ENCODE measurements at places on chromosomes 6 and 20.

- DNase-seq: no peak
Observed at GRCh38 chr6:29797135-29797534, 30.5 kb upstream of the HLA-G start.

DNA sequence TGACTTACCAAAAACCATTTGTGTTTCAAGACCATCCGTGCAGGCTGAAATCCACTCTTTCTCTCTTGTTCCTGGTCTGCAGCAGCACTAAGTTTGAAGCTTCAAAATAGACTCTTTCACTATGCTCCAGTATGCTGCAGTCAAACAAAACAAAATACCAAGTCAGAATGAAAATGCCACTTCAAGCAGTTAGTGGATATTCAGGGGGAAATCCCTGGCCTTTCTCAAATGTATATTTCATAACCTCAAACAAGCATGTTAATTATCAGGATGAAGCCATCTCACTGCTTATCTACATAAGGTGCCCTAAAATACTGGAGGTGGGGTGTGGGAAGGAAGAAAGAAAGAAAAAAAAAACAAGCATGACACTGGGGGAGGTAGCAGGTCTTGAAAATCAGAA, 103.5 kb downstream of the ATXN1 start:
- peak; percentile 88 for DNase-seq

DNA sequence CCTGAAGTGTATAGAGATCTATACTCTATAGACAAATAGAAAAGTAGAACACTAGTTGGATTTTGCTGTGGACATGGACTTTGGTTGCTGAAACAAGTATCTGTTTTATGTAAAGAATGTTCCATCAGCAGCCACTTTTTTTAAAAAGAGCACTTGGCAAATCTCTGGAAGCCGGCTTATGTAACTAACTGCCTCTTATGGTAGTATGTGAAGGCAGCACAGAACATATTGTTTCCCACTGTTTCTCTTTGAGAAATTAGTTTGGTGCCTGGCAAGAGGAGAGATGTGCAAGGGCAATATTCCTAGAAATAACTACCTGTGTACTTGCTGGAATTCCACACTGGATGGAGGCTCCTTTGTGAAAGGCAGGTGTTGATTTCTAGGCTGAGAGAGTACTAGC, 242.3 kb upstream of the PREP start:
- no peak for DNase-seq

GRCh38 chr6:69812746-69813427, 16.1 kb upstream of the LMBRD1 start:
- DNase-seq: no peak

DNA sequence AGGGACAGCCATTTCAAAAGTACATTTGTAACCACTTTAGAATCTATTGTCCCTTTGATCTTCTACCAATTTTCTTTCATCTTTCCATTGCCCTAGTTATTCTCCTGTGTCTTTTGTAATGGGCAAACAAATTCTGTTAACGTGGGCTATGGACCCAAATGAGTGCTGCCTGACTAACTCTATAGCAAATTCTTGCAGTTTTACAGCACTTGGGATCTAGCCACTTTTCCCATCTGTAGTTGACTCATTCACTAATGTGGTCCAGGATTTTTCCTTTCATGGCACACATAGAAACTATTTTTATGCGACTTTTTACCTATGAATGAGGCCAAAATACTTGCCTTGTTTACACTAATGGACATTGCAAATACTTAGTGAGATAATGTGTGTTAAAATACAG, 52.0 kb downstream of the GRIK2 start:
- DNase-seq: no peak

DNA sequence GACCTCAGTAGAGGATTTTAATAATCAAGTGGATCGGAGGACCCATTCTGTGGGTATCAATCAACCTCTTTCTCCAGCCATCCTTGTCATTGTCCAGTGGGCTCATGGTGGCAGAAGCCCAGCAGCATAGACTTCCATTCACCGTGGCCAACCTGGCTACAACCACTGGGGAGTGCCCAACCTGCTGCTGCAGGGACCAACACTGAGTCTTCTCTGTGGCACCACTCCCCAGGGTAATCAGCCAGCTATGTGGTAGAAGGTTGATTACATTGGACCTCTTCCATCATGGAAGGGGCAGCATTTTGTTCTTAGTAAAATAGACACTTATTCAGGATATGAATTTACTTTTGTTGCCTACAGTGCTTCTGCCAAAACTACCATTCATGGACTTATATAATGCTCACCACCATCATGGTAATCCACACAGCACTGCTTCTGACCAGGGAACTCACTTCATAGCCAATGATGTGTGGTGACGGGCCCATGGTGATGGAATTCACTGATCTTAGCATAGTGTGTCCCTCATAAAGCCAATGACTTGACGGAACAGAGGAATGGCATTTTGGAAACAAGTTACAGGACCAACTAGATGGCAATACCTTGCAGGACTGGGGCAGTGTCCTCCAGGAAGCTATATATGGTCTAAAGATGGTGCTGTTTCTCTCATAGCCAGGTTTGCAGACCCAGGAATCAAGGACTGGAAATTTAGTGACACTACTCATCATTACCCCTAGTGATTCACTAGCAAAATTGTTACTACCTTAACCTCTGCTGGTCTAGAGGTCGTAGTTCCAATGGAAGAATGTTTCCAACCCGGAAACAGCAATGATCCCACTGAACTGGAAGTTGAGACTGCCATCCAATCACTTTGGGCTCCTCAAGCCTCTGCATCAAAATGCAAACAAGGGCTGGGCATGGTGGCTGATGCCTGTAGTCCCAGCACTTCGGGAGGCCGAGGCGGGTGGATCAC, 7.6 kb downstream of the CD24 start:
- DNase-seq: no peak

- DNase-seq: no peak
Observed at GRCh38 chr20:910870-911770, 5.0 kb downstream of the ANGPT4 start.

- DNase-seq: no peak
Observed at GRCh38 chr20:1206366-1207148, 3.3 kb downstream of the C20orf202 start.

GRCh38 chr6:113719545-113719944, 137.6 kb upstream of the MARCKS start:
- DNase-seq: no peak

GRCh38 chr20:57417830-57418780, 26.9 kb downstream of the RBM38 start:
- DNase-seq: no peak

DNA sequence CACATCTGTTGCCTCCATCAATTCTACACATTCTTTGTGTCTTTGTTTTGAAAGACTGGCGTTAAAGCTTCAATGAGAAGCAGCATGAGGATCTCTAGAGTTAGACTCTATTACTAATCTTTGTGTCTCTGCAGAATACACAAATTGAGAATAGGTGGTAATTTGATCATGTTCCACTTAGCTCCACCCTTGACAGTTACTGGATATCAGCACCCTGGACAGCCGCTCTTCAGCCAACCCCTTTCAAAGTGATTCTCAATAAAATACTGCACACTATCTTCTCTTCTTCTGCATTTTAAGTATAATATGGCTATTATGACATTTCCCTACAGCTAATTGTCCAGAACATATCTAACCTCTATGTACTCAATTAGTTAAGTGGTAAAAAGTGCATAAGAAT, 54.3 kb upstream of the CNR1 start:
- DNase-seq: no peak

- no peak for DNase-seq
Observed at GRCh38 chr6:178119-178518, 114.2 kb upstream of the DUSP22 start.

GRCh38 chr6:104214901-104215300, 644.8 kb downstream of the HACE1 start:
- no peak for DNase-seq

DNA sequence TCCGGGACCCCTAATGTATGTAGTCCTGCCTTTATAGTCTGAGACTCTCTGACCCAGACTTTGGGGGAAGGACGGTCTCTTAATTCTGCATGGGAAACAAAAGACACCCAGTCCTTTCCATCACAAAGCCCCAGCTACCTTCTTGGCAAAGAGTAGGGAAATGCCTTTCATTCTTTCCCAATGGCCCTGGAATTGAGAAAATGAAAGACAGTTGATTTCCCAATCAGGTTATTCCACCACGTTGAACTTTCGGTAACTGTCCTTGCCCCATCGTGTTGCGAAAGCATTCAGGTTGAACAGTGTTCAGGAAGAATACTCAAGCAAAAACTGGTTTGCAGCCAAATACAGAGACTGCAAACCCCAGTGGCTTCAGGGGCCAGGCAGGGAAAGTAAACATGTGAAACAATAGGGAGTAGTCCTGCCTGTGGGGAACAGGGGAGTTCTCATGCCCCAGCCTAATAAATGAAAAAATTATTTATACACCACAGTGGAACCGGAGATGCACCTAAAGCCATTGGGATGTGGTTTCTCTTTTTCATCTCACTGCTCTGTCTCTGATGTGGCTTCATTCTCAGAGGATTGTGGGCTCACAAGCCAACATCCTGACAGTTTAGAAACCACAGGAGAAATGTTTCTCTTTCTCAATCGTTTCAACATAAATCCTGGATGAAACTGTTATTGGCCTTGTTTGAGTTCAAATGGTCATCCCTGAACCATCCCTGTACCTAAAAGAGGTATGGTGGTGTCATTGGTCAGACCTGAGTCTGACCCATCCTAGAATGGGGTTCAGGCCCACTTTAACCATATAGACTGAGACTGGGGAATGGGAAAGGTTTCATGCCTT, 44.2 kb upstream of the SLC9A8 start:
- peak; percentile 58 for DNase-seq

DNA sequence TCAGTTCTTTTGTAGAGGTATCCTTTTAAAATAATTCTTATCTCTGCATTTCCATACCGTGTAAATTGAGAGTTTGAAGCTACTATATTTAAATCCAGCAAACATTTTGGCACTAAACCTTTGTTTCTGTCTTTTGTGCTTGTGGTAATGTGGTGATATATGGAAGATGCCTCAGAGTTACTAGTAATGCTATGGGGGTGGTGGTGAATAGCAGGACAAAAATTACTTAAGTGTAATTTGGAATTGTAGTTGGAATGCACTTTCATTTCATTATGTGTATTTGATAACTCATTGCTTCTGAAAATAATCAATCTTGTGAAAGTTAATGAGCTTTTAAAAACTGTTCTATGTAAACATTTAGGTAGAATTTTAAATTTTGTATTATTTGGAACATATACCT, 404.5 kb downstream of the PHF3 start:
- DNase-seq: no peak

- DNase-seq: no peak
Observed at GRCh38 chr6:22521035-22521434, 48.3 kb upstream of the HDGFL1 start.

- DNase-seq: no peak
Observed at GRCh38 chr6:26415791-26416190, 13.7 kb downstream of the BTN3A1 start.

All from activated CD4-positive, alpha-beta T cell treated with anti-CD3 and anti-CD28 coated beads, Interleukin-10, Interleukin-2, amounts not matched to agents 100 ng/mL and 50 ng/mL, durations not matched to agents 16 hours and 8 hours (primary cell).